Epithelial cell of alveolus of lung (primary cell): ENCODE measurements at places on chromosomes 7 and 10. TPM values are rescaled to one million over a fixed set of nuclear protein-coding genes. Genes with fewer than 3 reads are reported as not detected.

TUBB8 gene
- under 0.01 TPM in 1 of 2 replicates, not detected in the other for total RNA-seq

NME8 gene
- not detected in 2 replicates for total RNA-seq

CPN1 gene
- not detected in 2 replicates for total RNA-seq

CD36 gene
- 1.0 and 10.8 TPM in 2 replicates for total RNA-seq
